ENCODE measurements at places on chromosomes 13 and 19.

- DNase-seq: no peak
Observed at GRCh38 chr13:32748305-32748704, 162.1 kb downstream of the PDS5B start.

- DNase-seq: no peak
Observed at GRCh38 chr13:38849315-38849714, 141.3 kb downstream of the STOML3 start.

GRCh38 chr19:2983351-2984214 lies 6.2 kb downstream of the TLE6 start:
- DNase-seq: no peak

- no peak for DNase-seq
Observed at GRCh38 chr19:33221638-33222037, 4.0 kb downstream of the SLC7A10 start.

GRCh38 chr19:51342631-51343569 lies 961 bp upstream of the VSIG10L start:
- no peak for DNase-seq
